Activated T-helper 1 cell treated with anti-CD3 and anti-CD28 coated beads, Interleukin-2, amount 50 U/mL, for 16 hours (primary cell): ENCODE measurements at places on chromosomes 13 and 19.

DNA sequence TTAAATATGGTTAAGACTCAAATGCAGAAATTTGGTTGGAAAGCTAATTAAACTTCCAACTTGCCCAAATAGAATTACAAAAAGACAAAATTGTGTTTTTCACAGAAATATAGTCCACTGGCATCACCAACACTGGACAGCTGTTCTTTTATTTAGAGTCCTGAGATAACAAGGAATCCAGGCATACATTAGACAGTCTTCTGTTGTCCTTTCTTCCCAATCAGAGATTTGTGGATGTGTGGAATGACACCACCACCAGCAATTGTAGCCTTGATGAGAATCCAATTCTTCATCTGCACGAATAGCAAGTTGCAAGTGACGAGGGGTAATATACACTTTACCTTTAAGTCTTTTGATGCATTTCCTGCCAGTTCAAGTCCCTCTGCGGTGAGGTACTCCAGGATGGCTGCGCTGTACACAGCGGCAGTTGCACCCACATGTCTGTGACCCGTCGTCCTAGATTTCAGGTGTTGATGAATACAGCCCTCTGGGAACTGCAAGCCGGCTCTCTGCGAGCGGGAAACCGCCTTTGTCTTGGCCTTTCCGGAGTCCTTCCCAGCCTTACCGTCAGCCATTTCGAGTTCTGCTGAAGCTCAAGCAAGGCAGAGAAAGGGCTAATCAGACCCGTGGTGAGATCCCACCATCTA is 14.7 kb downstream of the UBAC2 start:
- DNase-seq, result peak; percentile 31

- DNase-seq, result no peak
These were observed 95.7 kb downstream of the ARHGEF7 start for GRCh38 chr13:111210544-111211469.

- no peak for DNase-seq
These were observed 14.2 kb upstream of the ZFP30 start for GRCh38 chr19:37669450-37669914.

DNA sequence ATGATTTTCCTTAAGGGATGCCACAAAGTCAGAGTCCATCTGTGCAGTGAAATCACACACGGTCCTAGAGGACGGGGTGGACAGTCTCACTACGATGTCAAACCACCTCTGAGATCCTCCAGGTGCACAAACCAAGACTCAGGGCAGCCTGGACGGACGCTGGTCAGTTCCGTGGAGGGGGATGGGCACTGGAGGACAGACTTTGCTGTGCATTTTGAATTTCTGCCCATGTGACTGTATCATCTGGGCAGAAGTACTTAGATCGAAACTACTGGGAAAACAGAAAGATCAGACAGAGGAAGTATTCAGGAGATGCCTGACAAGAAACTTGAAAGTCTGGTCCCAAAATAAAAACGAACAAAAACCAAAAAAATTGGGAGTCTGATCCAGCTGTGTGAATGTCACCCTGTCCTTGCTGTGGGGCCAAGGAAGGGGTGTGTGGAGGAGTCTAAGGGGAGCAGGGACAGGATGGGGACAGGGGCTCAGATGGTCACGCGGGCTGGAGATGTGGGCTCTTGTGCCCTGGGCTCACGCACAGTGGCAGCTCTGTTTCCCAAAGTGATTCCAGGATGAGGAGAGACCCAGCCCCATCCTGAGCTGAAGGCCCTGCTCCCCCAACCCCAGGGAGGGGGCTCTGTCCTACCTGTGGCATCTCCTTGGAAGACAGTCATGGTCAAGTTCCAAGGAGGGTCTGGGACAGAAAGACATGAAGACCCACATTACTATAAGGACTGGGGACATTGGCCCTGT is 1.5 kb downstream of the SIGLEC8 start:
- no peak for DNase-seq

DNA sequence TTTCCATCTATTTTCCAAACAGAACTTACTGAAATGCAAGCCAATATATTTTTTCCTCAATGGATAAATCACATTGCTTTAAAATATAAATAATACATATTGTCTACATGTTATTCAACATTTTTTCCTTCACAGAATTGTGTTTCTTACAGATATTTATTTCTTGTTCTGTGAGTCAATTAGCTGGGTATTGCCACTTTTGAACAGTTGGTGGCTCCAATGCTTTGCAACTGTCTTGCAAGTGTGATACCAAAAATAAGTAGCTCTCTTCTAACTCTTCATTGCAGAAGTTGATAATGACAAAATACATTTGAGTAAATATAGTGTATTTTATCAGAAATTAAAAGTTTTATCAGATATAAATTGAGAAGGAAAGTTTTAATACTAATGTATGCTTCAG is 17.1 kb upstream of the GPC5 start:
- no peak for DNase-seq

GRCh38 chr19:49413348-49413747 is 9.9 kb downstream of the PTH2 start:
- no peak for DNase-seq

GRCh38 chr13:44107357-44108121 is 227.8 kb downstream of the LACC1 start:
- no peak for DNase-seq

DNA sequence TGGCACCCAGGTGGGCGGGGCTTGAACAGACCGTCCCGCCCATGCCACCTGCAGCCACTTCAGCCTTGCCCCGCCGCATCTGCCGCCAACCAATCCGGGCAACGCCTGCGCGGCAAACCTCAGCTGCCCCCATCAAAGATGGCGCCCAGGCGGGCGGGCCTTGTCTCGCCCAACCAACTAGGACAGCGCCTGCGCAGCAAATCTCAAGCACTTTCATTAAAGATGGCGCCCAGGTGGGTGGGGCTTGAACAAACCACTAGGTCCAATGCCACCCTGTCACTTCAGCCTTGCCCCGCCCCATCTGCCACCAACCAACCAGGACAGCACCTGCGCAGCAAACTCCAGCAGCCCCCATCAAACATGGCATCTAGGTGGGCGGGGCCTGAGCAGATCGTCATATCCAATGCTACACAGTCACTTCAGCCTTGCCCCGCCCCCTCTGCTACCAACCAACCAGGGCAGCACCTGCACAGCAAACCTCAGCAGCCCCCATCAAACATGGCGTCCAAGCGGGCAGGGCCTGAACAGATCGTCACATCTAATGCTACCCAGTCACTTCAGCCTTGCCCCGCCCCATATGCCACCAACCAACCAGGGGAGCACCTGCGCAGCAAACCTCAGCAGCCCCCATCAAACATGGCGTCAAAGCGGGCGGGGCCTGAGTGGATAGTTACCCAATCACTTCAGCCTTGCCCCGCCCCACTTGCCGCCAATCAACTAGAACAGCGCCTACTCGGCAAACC is 1.4 kb downstream of the PEG3 start:
- no peak for DNase-seq

GRCh38 chr13:80251403-80251802 is 89.5 kb downstream of the SPRY2 start:
- DNase-seq, result no peak

DNA sequence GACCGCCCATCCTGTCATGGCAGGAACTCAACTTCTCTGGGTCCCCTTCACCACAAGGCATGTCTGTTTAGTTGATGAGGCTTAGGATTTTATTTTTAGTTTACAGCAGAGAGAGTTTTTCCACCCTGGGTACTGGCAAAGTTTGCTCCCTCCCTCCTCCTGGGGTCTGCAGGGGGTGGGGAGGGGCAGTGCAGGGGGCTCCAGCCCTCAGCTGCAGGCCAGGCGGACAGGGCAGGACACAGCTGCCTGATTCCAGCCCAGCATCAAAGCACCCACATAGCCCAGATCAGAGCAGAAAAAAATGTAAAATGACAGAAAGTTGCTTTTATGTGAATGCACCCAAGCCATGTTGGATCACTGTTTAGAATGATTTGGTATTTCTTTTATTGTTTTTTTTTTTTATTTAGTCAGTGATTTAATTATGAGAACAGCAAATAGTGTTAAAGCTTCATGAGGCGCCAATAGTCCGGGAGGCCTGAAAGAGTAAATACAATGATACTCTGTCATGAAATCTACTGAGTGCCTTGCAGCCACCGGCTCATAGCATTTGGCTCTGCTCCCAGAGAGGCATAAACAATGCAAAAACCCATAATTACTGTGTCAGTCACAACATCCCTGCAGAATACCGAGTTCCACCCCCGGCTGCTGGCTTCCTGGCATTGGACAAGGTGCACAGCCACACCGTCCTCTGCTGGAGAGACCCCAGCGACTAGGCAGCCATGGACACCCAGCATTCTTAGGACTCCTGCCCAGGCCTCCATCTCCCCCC is 923.5 kb downstream of the UQCRFS1 start:
- no peak for DNase-seq

DNA sequence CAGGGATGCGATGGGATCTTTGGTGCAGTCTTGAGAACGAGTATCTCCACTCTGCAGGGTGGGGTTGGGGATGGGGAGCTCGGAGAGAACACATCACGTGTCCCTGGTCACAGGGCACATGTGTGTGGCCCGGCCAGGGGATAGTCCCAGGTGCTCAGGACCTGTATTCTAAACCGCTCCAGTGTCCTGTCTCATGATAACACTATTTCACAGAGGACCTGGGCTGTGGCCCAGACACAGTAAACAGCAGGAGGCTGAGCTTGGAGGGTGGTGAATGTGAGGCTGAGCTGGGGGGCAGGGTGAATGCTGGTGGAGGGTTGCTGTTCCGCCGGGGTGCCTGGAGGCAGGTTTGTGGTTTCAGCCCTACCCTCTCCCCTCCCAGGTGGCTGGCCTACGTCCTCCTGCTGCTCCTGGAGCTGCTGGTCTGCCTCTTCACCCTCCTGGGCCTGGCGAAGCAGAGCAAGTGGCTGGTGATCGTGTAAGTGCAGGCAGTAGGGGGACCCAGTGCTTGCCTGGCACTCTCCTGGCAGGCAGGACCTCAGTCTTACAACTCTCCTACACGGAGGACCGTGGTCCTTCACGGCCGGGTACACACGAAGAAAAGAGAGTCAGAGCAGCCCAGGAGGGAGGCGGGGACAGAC is 11.1 kb downstream of the TTYH1 start:
- DNase-seq, result no peak

- no peak for DNase-seq
These were observed 204.3 kb downstream of the EFNB2 start for GRCh38 chr13:106331116-106331515.

GRCh38 chr13:89454681-89455080 is 1783.5 kb downstream of the SLITRK5 start:
- no peak for DNase-seq

- no peak for DNase-seq
These were observed 8.3 kb downstream of the ZNF554 start for GRCh38 chr19:2827840-2828489.

DNA sequence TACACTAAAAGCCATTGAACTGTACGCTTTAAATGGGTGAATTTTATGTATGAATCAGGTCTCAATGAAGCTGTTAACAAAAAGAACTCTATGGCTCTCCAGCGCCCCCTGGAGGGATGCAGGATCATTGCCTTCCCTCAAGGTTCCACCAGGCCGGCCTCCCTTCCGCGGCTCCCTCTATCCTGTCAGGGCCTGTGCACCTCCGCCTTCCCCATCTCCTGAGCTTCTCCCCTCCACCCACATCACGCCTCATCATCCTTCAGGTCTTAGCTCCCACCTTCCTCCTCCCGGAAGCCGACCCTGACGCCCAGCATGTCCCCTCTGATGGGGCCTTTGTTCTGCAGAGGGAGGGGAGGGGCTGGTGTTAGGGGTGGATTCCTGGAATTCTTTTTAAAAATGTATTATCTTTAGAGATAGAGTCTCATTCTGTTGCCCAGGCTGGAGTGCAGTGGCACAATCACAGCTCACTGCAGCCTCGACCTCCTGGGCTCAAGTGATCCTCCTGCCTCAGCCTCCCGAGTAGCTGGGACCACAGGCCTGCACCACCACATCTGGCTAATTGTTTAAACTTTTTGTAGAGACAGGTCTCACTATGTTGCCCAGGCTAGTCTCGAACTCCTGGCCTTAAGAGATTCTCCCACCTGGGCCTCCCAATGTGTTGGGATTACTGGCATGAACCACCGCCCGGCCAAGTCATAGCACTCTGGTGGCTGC is 27.7 kb downstream of the MEIS3 start:
- peak; percentile 73 for DNase-seq

GRCh38 chr13:24281188-24282008 is 28.0 kb upstream of the C1QTNF9 start:
- no peak for DNase-seq

DNA sequence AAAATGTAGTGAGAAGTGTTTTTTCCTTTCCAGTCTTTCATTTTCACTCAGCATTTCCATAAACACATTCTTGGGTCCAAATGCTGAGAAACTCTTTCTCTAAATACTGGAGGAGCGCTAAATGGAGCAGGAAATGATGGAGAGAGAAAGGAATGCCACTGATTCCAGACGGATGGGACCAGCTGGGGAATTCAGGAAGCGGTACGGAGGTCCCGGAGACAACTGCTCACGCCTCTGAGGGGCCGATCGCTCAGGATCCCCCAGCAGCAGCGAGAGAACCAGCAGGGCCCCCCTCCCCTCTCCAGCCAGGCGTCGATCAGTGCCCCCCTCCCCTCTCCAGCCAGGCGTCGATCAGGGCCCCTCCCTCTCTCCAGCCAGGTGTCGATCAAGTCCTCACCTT is 13.2 kb downstream of the RASA3 start:
- DNase-seq, result no peak

- DNase-seq, result no peak
These were observed 6.2 kb downstream of the ILF3 start for GRCh38 chr19:10660346-10660745.

- no peak for DNase-seq
These were observed 331.3 kb downstream of the NDFIP2 start for GRCh38 chr13:79812070-79812850.

DNA sequence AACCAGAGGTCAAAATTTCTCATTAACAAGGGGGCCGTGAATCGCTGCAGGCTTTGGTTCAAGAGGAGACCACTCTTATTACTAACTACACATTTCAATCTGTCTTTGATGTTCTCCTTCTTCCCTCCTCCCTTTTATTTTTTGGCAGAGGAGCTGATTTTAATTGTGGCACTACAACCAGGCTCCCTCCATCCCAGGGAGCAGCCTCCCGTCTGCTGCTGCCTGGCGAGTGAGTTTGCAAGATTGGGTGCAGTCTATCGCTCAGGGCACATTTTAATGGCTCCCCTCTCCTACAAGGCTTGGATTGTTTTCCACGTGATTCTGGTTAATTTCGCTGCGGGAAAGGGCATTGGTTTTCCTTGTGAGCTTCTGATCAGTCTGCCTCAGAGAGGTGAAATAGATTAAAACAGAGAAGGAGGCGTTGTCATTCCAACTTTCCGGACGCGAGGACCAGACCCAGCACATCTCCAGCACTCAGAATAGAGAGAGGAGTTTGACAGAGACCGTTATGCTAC is 81.4 kb downstream of the KCTD15 start:
- DNase-seq, result no peak

GRCh38 chr13:59354665-59355369 is 808.9 kb downstream of the DIAPH3 start:
- no peak for DNase-seq
